ENCODE measurements at places on chromosomes 7 and 10.

DNA sequence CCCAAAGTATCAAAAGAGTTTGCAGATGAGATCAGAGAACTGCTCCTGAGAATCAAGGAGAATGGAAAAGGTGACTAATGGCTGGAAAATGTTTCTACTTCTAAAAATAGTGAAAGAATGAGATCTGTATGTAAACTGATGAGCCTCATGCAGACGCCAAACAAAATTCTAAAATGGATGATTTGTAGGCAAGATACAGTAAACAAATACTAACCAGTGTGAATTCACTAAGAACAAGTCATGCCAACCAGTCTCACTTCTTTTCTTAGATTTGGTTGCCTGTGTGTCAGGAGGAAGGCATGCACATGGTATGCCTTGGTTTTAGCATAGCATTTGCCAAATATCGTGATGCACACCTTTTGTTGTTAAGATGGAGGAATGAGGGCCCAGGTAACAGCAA lies 94.9 kb upstream of the PIK3CG start:
- DNase-seq = no peak

DNA sequence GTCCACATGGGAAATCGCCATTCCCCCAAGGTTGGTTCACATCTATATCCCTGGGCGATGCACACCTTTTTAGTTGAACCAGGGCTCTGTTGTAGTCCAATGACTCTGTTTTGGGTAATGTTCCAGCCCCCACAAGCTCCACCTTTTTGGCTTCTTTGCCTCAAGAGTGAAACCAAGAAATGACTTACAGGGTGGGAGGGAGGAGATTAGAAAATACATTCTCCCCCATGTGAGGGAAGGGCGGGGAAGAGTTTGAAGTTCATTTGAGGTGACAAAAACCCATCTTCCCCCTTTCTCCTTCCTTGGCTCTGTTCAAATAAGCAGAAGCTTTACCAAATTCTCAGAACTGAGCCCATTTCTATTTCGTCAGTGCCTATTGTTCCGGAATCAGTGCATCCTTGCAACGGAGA lies 82.8 kb downstream of the GATA3 start:
- no peak for DNase-seq

GRCh38 chr10:101123815-101124617 lies 7.1 kb upstream of the TLX1 start:
- no peak for DNase-seq

DNA sequence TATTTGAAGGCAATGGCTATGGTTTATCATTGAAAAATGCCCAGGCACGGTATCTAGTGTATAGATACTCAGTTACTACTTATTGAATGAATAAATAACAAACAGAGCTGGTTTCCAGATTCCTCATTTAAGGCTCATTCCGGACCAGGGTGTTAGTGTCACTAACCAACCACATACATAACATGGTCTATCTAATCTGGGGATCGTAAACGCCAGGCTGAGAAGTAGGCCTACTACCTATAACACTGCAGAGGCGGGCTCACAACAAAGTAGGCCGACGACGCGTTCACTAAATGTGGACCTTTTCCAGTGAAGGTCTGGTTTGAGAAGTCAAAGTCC lies 423 bp downstream of the LSM5 start:
- DNase-seq = no peak

GRCh38 chr7:138833596-138833995 lies 35.6 kb upstream of the ATP6V0A4 start:
- no peak for DNase-seq

- no peak for DNase-seq
Measured at GRCh38 chr7:134988161-134988560, 1.9 kb downstream of the AGBL3 start.

- no peak for DNase-seq
Measured at GRCh38 chr7:40969641-40970040, 733.2 kb downstream of the INHBA start.

Data from activated T-helper 1 cell treated with Interleukin-2 at 50 U/mL for 16 hours (primary cell).